ENCODE measurements at places on chromosomes 4 and X. TPM values are rescaled to one million over a fixed set of nuclear protein-coding genes. Genes with fewer than 3 reads are reported as not detected.

DNA sequence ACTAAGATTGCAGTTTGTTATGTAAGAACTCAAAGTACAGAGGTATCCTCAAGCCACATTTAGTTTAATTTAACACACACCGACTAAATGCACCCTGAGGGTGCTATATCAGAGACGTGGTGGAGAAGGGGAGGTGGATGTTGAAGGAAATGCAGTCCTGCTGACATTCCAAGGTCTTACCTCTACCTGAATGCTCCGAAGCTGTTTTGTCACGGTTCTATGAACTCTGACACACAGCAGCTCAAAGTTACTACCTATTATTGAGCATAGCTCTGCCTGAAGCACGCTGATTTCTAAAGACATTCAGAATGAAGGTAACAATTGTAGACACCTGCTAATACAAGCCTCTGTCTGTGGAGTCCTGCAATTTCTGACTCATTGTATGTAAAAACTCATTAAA lies 6.7 kb downstream of the CC2D2A start:
- no peaks in the 10 kb centered on the region for H3K36me3 ChIP-seq
- H3K4me1 ChIP-seq: no peaks in the 10 kb centered on the region
- H3K27me3 ChIP-seq: no peaks in the 10 kb centered on the region
- H3K4me3 ChIP-seq: no peak overlapping the region
- no peak overlapping the region for H3K27ac ChIP-seq
- no peak for DNase-seq

- H3K27ac ChIP-seq: peak overlapping the region; percentile 12
- H3K36me3 ChIP-seq: peaks cover 86% of the 10 kb centered on the region
- H3K27me3 ChIP-seq: no peaks in the 10 kb centered on the region
- peaks cover 12% of the 10 kb centered on the region for H3K4me1 ChIP-seq
These were observed 9.9 kb downstream of the BCAP31 start for GRCh38 chrX:153714256-153714655.

DNA sequence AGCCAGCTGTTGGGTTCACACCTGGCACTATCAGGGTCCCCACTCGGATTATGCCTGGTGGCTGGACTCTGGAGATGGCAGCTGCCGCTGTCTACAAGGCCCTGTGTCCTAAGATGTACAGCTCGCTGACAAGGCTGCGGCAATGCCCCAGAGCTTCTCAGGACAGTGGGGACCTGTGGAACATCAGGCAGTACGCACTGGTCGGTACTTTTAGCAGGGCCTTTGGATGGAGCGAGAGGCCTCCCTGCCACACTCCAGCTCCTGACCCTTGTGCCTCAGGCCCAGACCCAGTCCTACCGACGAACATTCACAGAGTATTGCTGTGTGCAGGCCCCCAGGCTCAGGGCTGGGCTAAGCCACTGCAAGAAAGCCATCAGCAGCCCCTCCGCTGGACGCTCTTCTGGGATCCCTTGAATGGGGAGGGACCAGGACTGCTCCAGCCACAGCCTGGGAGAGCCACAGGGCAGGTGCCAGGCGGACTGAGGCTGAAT lies 45.7 kb upstream of the HMX1 start:
- H3K36me3 ChIP-seq: no peaks in the 10 kb centered on the region
- H3K4me1 ChIP-seq: no peaks in the 10 kb centered on the region
- H3K27me3 ChIP-seq: no peaks in the 10 kb centered on the region
- no peak overlapping the region for H3K4me3 ChIP-seq
- H3K27ac ChIP-seq: no peak overlapping the region
- no peak for DNase-seq

- H3K27ac ChIP-seq: no peak overlapping the region
- no peak for DNase-seq
- no peaks in the 10 kb centered on the region for H3K4me1 ChIP-seq
- H3K4me3 ChIP-seq: no peak overlapping the region
These were observed 474.0 kb upstream of the TECRL start for GRCh38 chr4:64883087-64883807.

DNA sequence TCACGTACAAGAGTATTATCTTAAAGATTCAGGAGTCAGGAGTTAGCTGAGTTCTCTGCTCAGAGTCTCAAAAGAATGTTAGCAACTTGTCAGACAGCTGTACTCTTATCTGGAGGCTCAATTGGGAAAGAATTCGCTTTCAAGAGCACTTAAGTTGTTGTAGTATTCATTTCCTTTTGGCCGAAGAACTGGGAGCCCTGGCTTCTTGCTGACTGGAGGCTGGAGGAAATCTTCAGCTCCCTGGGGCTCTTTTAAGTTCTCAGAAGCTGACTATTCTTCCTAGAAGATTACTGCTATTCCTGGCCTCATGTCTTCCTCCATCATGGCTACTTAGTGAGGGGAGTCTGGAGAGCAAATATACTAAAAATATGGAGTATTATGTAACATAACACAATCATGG lies 587.2 kb downstream of the EPHA5 start:
- no peak overlapping the region for H3K4me3 ChIP-seq
- H3K27me3 ChIP-seq: no peaks in the 10 kb centered on the region
- no peaks in the 10 kb centered on the region for H3K36me3 ChIP-seq
- DNase-seq: no peak
- no peak overlapping the region for H3K27ac ChIP-seq
- H3K4me1 ChIP-seq: no peaks in the 10 kb centered on the region

- no peaks in the 10 kb centered on the region for H3K27me3 ChIP-seq
- H3K27ac ChIP-seq: no peak overlapping the region
- H3K4me1 ChIP-seq: peaks cover 13% of the 10 kb centered on the region
These were observed 44.0 kb downstream of the TMEM144 start for GRCh38 chr4:158254292-158254691.

GRCh38 chrX:100829730-100830129 lies 9.5 kb downstream of the CSTF2 start:
- no peaks in the 10 kb centered on the region for H3K27me3 ChIP-seq
- no peak overlapping the region for H3K27ac ChIP-seq
- DNase-seq: peak; percentile 41
- H3K4me1 ChIP-seq: no peaks in the 10 kb centered on the region

- DNase-seq: no peak
- H3K4me1 ChIP-seq: no peaks in the 10 kb centered on the region
- no peaks in the 10 kb centered on the region for H3K27me3 ChIP-seq
- H3K36me3 ChIP-seq: no peaks in the 10 kb centered on the region
These were observed 181.6 kb downstream of the PCDH7 start for GRCh38 chr4:30901461-30902451.

DNA sequence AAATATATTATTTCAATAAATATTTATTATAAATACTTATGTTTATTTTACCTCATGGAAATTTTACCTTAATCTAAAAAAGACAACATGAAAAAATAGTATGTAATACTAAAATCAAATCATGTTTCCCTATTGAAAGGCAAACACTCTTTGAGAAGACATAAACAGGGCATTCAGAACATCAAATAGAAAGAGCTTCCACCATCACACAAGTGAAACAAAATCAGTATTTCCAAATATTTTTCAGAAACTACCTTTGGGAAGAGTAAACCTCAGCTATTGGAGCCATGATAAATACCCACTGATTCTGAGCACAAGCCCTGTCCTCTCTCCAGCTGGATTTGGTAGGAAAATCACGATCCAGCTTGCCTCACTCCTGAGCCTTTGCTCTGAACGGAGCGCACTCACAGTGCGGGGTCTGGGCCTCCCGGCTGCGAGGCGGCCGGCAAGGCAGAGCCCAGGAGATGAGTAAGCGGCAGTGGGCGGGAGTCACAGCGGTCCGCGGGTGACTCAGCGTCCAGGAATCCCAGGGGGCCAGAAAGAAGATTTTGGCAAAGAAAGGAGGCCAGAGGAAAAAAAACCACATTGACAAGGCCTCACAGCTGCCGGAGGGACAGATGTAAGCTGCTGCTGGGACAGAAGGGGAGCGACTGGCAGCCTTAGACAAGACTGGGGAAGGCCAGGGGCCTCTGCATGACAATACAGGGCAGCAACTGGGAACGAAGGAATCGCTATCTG lies 14.7 kb upstream of the ANXA5 start:
- peaks cover 10% of the 10 kb centered on the region for H3K27me3 ChIP-seq
- H3K4me1 ChIP-seq: peaks cover 4% of the 10 kb centered on the region
- H3K27ac ChIP-seq: no peak overlapping the region
- H3K36me3 ChIP-seq: no peaks in the 10 kb centered on the region
- H3K4me3 ChIP-seq: no peak overlapping the region
- peak; percentile 61 for DNase-seq

- H3K36me3 ChIP-seq: peaks cover 63% of the 10 kb centered on the region
- H3K27me3 ChIP-seq: no peaks in the 10 kb centered on the region
- no peak for DNase-seq
These were observed 11.7 kb downstream of the COQ2 start for GRCh38 chr4:83272900-83273299.

GRCh38 chrX:40258909-40259308 lies 161.2 kb upstream of the BCOR start:
- no peaks in the 10 kb centered on the region for H3K36me3 ChIP-seq
- no peak overlapping the region for H3K27ac ChIP-seq

DNA sequence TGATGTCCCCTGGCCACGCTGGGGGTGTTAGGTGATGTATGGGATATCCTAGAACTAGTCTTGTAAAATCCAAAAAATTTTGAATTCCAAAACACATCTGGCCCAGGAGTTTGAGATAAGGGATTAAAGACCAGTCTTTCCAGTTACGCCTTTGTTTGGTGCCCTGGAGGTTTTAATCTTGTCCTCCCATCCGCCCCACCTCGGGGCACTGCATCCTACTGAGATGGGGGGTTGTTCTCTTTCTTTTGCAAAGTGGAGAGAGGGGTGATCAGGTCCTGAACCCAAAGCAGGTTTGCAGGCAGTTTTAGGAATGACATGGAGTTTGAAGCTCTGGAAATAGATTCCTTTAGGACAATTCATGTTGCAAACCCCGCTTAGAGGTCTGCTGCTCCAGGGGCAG lies 1.8 kb downstream of the SUV39H1 start:
- no peaks in the 10 kb centered on the region for H3K27me3 ChIP-seq
- H3K4me3 ChIP-seq: no peak overlapping the region
- no peak for DNase-seq
- peaks cover 29% of the 10 kb centered on the region for H3K4me1 ChIP-seq
- no peak overlapping the region for H3K27ac ChIP-seq

DNA sequence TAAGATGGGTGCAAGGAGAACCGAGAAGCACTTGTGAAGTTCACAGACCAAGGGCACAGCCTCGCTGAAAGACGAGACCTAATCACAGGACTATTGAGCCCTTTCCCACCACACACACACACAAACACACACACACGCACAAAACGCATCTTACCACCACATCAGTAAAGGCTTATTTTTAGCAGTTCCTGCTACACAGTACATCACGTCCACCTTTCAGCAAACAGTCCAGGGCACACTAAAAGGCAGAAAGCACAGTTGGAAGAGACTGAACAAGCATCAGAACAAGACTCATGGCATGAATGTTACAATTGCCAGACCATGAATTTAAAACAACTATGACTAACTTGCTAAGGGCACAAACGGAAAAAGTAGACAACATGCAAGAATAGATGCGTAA lies 83.6 kb upstream of the MAPK10 start:
- no peaks in the 10 kb centered on the region for H3K4me1 ChIP-seq
- H3K27me3 ChIP-seq: no peaks in the 10 kb centered on the region
- no peak overlapping the region for H3K4me3 ChIP-seq
- H3K36me3 ChIP-seq: no peaks in the 10 kb centered on the region
- H3K27ac ChIP-seq: no peak overlapping the region

GRCh38 chr4:57916479-57916878 lies 806.3 kb upstream of the IGFBP7 start:
- H3K27me3 ChIP-seq: no peaks in the 10 kb centered on the region
- no peak overlapping the region for H3K4me3 ChIP-seq
- H3K4me1 ChIP-seq: no peaks in the 10 kb centered on the region
- no peak overlapping the region for H3K27ac ChIP-seq

DNA sequence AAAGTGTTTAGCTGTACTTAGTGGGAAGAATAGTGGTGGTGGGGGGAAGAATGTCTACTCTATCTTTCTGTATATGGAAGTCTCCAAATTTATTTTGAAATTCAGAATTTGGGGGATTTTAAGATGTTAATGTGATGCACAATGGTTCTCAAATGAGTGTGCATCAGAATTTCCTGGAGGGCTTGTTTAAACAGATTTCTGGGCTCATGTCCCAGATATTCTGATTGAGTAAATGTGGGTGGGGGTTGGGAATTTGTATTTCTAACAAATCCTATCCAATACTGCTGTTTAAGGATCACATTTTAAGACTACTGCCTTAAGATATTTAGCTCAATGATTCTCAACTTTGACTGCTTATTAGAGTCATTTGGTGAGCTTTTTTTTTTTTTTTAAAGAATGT lies 15.1 kb upstream of the INTS6L start:
- H3K27ac ChIP-seq: no peak overlapping the region
- no peak for DNase-seq
- H3K36me3 ChIP-seq: no peaks in the 10 kb centered on the region
- H3K4me3 ChIP-seq: no peak overlapping the region

GRCh38 chr4:7335344-7336066 lies 99.2 kb downstream of the PSAPL1 start:
- no peak overlapping the region for H3K27ac ChIP-seq
- DNase-seq: peak; percentile 8
- H3K4me3 ChIP-seq: no peak overlapping the region

DNA sequence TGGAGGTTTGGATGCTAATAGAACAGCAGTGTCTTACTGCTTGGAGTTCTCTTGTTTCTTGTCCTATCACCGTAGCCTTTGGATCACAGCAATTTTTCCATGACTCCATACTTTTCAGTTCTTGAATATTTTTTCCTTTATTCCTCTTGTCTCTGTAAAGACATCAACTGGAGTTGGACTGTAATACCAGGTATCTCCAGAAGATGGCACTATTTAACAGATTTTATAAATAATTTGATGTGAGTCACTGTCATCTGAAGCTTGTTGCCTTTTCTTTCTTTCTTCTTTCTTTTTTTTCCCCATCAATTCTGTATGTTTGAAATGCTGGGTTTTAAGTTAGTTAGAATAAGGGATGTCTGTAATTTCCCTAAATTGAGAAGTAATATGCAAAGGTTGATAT lies 24.1 kb downstream of the HPRT1 start:
- no peaks in the 10 kb centered on the region for H3K4me1 ChIP-seq
- no peaks in the 10 kb centered on the region for H3K36me3 ChIP-seq
- no peaks in the 10 kb centered on the region for H3K27me3 ChIP-seq
- DNase-seq: peak; percentile 50
- no peak overlapping the region for H3K27ac ChIP-seq

GRCh38 chrX:39725928-39726619 lies 371.7 kb downstream of the BCOR start:
- H3K36me3 ChIP-seq: no peaks in the 10 kb centered on the region
- no peak for DNase-seq
- H3K27me3 ChIP-seq: no peaks in the 10 kb centered on the region
- no peak overlapping the region for H3K4me3 ChIP-seq
- H3K27ac ChIP-seq: no peak overlapping the region

- peaks cover 3% of the 10 kb centered on the region for H3K36me3 ChIP-seq
- H3K4me1 ChIP-seq: peaks cover 5% of the 10 kb centered on the region
- no peaks in the 10 kb centered on the region for H3K27me3 ChIP-seq
- DNase-seq: no peak
- H3K27ac ChIP-seq: no peak overlapping the region
- no peak overlapping the region for H3K4me3 ChIP-seq
These were observed 76.4 kb upstream of the F8A3 start for GRCh38 chrX:155534800-155535199.

The UGT2B15 gene
- not detected for polyA plus RNA-seq

The CLNK gene
- polyA plus RNA-seq: not detected

The UCHL1 gene
- polyA plus RNA-seq: not detected

The PRDX4 gene
- 60.6 TPM for polyA plus RNA-seq

The FRG2 gene
- not detected for polyA plus RNA-seq

The ARHGAP36 gene
- not detected for polyA plus RNA-seq

The EDNRA gene
- not detected for polyA plus RNA-seq

The CNGA1 gene
- not detected for polyA plus RNA-seq

The PLAC8 gene
- polyA plus RNA-seq: 114 TPM
